ENCODE measurements at places on chromosomes 1 and 21. TPM values are rescaled to one million over a fixed set of nuclear protein-coding genes. Genes with fewer than 3 reads are reported as not detected.

Gene KRTAP7-1
- total RNA-seq, result not detected

- DNase-seq, result peak; percentile 71
Observed at GRCh38 chr1:24932284-24932683, 2.2 kb upstream of the RUNX3 start.

GRCh38 chr1:179770887-179771502, 27.9 kb downstream of the FAM163A start:
- DNase-seq, result no peak

GRCh38 chr1:210754878-210755665, 378.9 kb downstream of the KCNH1 start:
- no peak for DNase-seq

All from lower lobe of right lung (tissue), 2 donors.